NCI-H1417 (cell line): ENCODE measurements at places on chromosomes 2 and 18.

- no peak for DNase-seq
These were observed 31.1 kb downstream of the TSHZ1 start for GRCh38 chr18:75241705-75242104.

- DNase-seq = no peak
These were observed 31.7 kb upstream of the SERTAD2 start for GRCh38 chr2:64685430-64685829.

DNA sequence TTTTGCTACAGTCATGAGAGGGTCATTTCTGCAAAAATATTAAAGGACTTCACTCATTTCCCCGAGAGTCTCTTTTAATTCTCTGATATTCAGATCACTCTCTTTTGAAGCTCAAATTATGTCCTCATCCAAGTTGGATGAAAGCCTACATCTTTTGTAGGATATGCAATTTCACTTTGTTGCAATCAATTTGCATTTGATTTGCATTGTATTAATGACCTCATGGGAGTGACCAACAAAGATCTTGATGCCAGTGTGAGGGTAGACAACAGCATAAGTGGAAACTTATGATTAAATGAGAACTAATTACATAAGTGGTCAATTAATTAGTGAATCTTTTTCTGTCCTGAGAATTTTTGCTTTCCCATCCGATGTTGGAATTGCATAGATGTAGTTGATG is 60.3 kb upstream of the UPP2 start:
- DNase-seq = no peak

DNA sequence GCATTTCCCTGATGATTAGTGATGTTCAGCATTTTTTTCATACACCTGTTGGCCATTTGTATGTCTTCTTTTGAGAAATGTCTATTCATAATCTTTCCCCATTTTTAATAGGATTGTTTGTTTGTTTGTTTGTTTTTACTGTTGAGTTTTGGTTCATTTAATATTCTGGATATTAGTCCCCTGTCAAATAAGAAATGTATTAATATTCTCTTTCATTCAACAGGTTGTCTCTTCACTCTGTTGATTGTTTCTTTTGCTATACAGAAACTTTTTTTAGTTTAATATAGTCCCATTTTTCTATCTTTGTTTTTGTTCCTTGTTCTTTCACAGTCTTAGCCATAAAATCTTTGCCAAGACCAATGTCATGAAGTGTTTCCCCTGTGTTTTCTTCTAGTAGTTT is 22.1 kb downstream of the ACVR1C start:
- no peak for DNase-seq

DNA sequence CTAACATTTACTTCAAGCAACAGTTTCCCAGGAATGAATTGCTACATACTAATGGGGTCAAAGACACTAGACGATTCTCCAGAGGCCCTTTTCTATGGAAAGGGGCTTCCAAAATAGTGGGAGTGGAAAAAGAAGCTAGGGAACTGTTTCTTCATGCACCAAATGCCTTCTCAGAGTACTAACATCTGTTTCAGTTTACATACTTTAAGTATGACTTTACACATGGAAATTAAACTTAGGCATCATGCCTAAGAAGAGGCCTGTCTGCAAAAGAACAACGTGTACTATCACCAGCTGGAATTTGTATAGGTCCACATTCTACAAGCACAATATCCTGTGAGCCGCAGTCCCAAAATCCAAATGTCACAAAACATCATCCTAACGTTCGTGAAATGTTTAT is 29.4 kb upstream of the WDR75 start:
- DNase-seq = no peak
